Ascending aorta (tissue), 2 donors: ENCODE measurements at places on chromosomes 5 and 9. TPM values are rescaled to one million over a fixed set of nuclear protein-coding genes. Genes with fewer than 3 reads are reported as not detected.

KCNV2 gene
- not detected for total RNA-seq

OGN gene
- total RNA-seq = 156 TPM

ARID3C gene
- total RNA-seq = not detected

PCDHB4 gene
- total RNA-seq = 5.1 TPM

GFI1B gene
- not detected for total RNA-seq
